SJSA1 (cell line): ENCODE measurements at places on chromosomes 4 and X. TPM values are rescaled to one million over a fixed set of nuclear protein-coding genes. Genes with fewer than 3 reads are reported as not detected.

AVPR2 gene
- total RNA-seq, result not detected in 2 replicates

SLC7A11 gene
- 33.0 and 45.5 TPM in 2 replicates for total RNA-seq

NIPAL1 gene
- 0.91 and 2.4 TPM in 2 replicates for total RNA-seq

SMAD1 gene
- 13.4 and 16.7 TPM in 2 replicates for total RNA-seq

UCHL1 gene
- total RNA-seq, result 32.8 and 37.7 TPM in 2 replicates

TLR2 gene
- total RNA-seq, result not detected in 2 replicates

FGFBP1 gene
- total RNA-seq, result not detected in 2 replicates

SMR3B gene
- total RNA-seq, result not detected in 2 replicates

CLGN gene
- 3.6 and 7.0 TPM in 2 replicates for total RNA-seq

HADH gene
- 7.8 and 13.0 TPM in 2 replicates for total RNA-seq

SLITRK4 gene
- not detected in 2 replicates for total RNA-seq

BRCC3 gene
- total RNA-seq, result 5.4 and 12.1 TPM in 2 replicates

- DNase-seq, result no peak
Measured at GRCh38 chr4:105605493-105605892, 53.1 kb downstream of the ARHGEF38 start.

DNA sequence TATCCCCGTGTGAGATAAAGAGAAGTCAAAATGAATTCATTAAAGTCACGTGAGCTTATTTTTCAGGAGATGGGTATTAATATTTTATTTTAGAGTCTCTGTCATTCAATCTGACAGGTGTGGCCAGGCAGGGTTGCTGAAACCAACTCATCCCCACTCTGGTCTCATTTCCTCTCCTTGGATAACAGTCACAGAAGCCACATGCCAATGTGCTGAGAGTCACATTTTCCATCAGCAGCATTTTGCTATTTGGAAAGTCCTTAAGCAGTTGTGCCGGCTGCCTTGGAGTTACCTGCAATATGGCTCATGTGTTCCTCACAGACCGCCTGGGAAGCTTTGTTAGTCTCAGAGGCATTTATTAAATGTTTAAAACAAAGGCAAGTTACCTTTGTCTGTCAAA is 302.3 kb downstream of the DCHS2 start:
- no peak for DNase-seq

- no peak for DNase-seq
Measured at GRCh38 chrX:72031118-72031517, 100.6 kb downstream of the RTL5 start.

DNA sequence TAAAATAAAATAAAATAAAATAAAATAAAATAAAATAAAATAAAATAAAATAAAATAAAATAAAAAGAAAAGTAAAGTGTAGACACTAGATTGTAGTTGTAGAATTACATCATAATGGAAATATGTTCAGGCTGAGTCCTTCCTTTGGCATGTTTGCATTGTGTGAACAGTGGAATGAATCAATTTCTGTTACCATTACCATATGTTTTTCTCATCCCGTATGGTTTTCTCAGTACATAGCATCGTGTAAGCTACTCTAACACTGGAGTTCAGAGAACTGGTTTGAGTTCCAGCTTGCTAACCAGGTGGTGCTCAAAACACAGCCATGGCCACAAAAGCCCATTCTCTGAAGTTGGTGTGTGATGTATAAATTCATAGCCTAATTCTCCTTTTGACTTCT is 45.9 kb downstream of the USP11 start:
- DNase-seq, result no peak

DNA sequence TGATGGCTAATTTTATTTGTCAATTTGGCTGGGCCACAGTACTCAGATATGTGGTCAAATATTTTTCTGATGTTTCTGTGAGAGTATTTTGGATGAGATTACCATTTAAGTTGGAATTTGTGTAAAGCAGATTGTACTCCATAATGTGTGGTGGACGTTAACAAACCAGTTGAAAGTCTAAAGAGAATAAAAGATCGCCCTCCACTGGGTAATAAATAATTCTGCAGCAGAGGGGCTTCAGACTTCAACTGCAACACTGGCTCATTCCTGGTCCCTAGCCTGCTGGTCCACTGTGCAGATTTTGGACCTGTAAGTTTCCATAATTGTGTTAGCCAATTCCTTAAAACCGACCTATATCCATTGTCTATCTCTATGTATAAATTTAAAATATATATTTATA is 540.3 kb downstream of the PCDH18 start:
- no peak for DNase-seq

DNA sequence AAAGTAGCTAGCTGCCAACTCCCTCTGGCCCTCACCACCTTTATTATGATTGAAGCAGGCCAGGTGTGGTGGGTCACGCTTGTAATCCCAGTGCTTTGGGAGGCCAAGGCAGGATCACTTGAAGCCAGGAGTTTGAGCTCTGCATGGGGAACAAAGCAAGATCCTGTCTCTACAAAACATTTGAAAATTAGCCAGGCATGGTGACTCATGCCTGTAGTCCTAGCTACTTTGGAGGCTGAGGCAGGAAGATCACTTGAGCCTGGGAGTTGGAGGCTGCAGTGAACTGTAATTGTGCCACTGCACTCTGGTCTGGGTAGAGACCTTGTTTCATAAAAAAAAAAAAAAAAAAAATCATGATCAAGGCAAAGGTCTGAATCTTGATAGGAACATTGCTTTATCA is 467.0 kb upstream of the DIPK2B start:
- DNase-seq, result no peak

GRCh38 chr4:76203541-76203940 is 10.1 kb downstream of the SCARB2 start:
- no peak for DNase-seq

- no peak for DNase-seq
Measured at GRCh38 chrX:39595977-39596376, 501.8 kb downstream of the BCOR start.

GRCh38 chr4:38531141-38531727 is 132.8 kb upstream of the KLF3 start:
- no peak for DNase-seq

- no peak for DNase-seq
Measured at GRCh38 chr4:24196785-24197184, 306.9 kb upstream of the PPARGC1A start.

- no peak for DNase-seq
Measured at GRCh38 chr4:183300070-183300469, 20.0 kb downstream of the CLDN22 start.

- DNase-seq, result no peak
Measured at GRCh38 chr4:74134500-74134852, 23.4 kb upstream of the MTHFD2L start.

GRCh38 chrX:149825424-149825823 is 43.7 kb downstream of the MAGEA9 start:
- peak; percentile 48 for DNase-seq

GRCh38 chr4:1137063-1137776 is 23.9 kb upstream of the RNF212 start:
- no peak for DNase-seq

DNA sequence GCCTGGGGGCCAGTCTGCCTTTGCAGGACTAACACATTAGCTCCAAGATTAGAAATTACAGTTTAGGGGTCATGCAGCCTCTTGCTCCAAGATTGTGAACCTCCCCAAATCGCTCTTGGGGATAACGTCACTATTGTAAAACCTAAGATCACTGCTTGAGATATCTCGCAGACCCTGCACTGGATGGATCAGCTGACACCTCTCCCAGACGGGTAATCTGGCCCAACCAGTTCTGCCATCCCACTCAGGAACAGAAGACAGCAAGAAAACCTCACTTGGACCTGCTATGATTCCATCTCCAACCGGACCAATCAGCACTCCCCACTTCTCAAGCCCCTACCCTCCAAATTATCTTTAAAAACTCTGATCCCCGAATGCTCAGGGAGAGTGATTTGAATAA is 431.2 kb downstream of the GPM6A start:
- no peak for DNase-seq

- peak; percentile 73 for DNase-seq
Measured at GRCh38 chr4:118989098-118990080, 100.7 kb downstream of the SYNPO2 start.

GRCh38 chr4:99436976-99437722 is 2.0 kb upstream of the ADH7 start:
- DNase-seq, result no peak

GRCh38 chrX:45803383-45803921 is 602.8 kb upstream of the DIPK2B start:
- peak; percentile 73 for DNase-seq

DNA sequence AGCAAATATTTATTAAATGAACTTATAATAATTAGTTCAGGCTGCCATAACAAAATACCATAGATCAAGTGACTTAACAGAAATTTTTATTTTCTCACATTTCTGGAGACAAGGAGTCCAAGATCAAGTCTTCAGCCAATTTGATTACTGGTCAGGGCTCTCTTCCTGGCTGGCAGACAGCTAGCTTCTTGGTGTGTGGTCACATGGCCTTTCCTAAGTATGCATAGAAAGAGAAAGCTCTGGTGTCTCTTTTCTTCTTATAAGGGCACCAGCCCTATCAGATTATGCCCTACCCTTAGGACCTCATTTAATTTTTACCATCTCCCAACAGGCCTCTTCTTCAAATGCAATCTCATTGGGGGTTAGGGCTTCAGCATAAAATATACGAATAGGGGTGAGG is 438.5 kb upstream of the INTU start:
- no peak for DNase-seq

DNA sequence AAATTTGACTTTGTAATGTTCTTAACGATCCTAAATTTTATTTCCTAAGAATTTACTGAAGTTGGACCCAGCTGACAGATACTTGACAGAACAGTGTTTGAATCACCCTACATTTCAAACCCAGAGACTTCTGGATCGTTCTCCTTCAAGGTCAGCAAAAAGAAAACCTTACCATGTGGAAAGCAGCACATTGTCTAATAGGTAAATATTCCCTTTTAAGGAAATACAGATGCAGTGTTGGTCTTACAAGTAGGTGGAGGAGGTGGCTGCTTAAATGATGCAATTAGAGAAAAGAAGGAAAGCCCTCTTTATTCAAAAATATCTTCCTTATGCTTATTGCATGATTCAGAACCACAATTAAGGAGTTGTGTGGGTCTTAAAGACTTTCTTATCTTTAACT is 73.5 kb downstream of the RS1 start:
- no peak for DNase-seq

DNA sequence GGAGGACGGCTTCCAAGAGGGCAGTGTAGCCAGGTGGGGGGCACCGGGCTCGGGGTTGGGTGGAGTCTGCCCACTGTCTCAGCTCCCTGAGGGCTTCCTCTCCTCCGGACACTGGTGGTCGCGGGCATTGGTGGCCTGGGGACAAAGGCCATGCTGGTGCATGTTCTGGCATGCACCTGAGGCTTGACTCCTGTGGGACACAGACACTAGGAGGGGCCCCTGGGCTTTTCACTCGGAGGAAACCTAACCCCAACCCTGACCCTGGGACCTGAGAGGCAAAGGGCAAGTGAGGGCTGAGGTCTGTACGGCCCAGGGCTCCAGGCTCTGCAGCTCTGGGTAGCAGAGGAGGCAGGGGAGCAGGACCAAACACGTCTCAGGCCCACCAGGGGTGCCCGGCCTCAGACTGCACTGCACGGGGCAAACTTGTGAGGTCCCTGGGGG is 22.3 kb upstream of the FGFR3 start:
- no peak for DNase-seq

- peak; percentile 42 for DNase-seq
Measured at GRCh38 chrX:69093960-69094871, 71.0 kb downstream of the PJA1 start.

- DNase-seq, result peak; percentile 71
Measured at GRCh38 chr4:88211473-88212252, 53.2 kb upstream of the ABCG2 start.

- no peak for DNase-seq
Measured at GRCh38 chr4:40511036-40511614, 118.5 kb downstream of the RBM47 start.

DNA sequence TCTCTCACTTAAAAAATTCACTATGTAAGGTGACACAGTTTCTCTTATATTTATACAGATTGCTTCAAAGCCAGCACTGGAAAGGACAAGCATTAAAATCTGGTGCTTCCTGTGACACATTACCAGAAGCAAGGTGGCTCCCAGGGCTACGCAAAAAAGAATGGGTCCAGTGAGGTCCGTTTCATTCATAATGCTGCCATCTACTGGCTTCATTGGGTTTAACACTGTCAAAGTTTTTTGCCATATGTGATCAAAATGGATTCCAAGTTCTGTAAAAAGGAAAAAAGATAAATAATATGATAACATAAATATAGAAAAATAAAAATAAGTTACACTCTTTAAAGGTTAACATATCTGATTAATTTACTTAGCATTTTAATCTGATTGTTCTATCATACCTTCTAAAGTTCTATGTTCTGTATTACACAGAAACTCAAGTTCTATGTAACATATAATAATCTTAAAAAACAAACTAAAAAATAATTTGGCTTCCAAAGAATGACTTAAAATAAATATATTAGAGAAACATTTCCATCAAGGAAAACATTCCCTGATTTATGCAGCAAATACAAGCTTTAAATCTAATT is 22.1 kb downstream of the YIPF7 start:
- no peak for DNase-seq
